ENCODE measurements at places on chromosomes 6 and 20.

DNA sequence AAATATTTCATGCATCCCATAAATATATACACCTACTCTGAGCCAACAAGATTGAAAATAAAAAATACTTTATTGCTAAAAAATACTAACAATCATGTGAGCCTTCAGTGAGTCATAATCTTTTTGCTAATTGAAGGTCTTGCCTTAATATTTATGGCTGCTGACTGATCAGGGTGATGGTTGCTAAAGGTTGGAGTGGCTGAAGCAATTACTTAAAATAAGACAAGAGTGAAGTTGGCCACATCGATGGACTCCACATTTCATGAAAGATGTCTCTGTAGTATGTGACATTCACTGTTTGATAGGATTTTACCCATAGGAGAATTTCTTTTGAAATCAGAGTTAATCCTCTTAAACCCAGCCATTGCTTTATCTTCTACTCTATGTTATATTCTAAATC, 11.1 kb downstream of the TRDN start:
- DNase-seq, result no peak

DNA sequence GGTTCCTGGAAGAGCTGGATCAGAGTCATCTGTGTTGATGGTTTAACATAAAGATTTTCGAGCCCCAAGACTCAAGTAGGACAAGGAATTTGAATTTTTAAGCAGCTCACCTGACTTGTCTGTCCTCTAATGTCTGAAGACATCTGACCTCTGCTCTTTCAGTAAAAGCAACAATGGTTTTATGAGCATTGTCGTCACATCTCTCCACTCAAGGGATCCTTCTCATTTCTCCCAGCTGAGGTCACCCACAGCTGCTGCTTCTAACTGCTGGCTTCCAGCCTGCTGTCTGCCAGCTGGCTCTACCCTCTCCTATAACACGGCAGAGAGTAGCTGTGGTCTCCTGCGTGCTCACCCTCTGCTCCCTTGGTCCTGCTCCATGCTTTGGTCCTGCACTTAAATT, 24.7 kb upstream of the HDAC2 start:
- peak; percentile 39 for DNase-seq

GRCh38 chr6:921400-921799, 228.5 kb upstream of the EXOC2 start:
- DNase-seq, result no peak

GRCh38 chr6:168550326-168550725, 109.3 kb downstream of the SMOC2 start:
- no peak for DNase-seq

GRCh38 chr6:101397199-101397598, 3.7 kb downstream of the GRIK2 start:
- peak; percentile 59 for DNase-seq

DNA sequence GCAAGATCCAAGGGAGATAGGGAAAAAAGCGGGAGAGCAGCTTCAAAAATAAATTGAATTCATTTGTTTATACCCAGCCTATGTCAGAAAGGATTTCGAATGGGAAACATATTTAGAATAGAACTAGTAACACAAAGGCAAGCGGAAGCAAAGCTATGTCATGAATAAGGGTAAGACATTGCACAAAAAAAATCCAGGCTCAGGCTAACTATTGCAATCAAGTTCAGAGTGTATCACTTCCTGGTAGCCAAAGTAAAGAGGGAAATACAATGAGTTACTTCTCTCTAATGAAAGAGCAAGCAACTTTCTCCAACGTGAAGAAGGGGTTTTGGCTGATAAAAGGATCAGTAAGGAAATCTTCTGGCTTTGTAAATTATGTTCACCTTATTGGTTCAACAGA, 212.8 kb downstream of the ZMYND8 start:
- no peak for DNase-seq

- DNase-seq, result no peak
These were observed 32.0 kb downstream of the DIDO1 start for GRCh38 chr20:62894261-62894660.

DNA sequence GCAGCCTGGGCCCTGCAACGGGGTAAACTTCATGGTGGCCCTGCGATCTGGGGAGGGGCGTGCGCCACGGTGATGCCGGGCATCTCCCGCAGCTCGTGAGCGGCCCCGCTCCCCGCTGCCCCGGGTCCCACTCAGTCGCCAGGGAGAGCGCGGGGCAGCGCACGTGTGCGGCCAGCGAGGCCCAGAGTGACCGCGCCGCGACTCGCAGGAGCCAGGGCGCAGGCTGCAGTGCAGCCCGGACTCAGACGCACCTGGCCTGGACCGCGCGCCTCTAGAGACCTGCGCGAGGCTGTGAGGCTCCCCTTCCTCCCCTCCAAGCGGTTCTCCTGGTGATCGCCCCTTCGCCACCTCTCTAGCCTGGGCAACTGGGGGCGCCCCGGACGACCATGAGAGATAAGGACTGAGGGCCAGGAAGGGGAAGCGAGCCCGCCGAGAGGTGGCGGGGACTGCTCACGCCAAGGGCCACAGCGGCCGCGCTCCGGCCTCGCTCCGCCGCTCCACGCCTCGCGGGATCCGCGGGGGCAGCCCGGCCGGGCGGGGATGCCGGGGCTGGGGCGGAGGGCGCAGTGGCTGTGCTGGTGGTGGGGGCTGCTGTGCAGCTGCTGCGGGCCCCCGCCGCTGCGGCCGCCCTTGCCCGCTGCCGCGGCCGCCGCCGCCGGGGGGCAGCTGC, 652 bp downstream of the BMP6 start:
- DNase-seq, result peak; percentile 23

- no peak for DNase-seq
These were observed 81.9 kb downstream of the ANKS1A start for GRCh38 chr6:34970957-34971356.

- peak; percentile 14 for DNase-seq
These were observed 1.4 kb downstream of the MAPK13 start for GRCh38 chr6:36131511-36132245.

DNA sequence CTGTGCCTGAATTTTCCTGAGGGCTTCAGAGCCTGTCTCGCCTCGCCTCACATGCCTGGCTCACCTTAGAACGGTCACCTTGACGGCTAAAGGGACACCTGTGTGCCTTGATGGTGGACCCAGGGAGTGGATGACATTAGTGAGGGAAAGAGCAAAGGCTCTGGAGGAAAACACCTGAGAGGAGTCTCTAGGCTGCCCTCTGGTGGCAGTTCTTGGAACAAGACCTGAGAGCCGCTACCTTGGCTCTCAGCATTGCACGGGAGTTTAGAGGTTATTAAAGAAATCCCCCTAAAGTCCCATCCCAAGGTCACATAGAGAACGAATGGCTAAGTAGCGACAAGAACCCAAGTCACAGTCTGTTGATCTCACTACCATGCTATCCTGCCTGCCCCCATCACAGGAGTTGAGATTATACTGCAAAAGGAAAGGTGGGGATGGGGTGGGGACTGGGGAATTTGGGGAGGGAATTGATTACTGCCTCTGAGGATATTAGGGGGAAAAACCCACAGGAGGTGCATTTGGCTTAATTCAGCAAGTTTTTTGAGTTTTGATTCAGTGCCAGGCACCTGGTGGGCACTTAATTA, 7.9 kb upstream of the CDSN start:
- DNase-seq, result peak; percentile 64

- peak; percentile 70 for DNase-seq
These were observed 38.7 kb downstream of the GNAS start for GRCh38 chr20:58891086-58891717.

- DNase-seq, result peak; percentile 74
These were observed 52.8 kb downstream of the MRPL14 start for GRCh38 chr6:44074439-44074812.

DNA sequence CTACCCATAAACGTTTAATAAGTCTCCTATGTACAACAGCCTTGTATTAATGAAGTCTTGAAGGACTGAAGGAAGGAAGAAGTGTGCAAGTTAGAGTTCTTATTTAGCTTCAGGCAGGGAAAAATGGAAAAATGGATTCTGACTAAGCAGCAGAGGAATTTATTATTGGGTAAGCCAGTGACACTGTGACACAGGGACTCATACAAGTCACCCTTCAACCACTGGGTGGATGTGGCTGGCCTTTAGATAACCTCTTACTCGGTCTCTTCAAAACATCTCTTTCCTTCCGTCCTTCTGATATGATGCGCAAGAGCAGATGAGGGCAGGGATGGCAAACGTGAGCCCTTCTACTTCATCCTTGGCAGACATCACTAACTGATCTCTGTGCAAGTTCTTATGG, 145.6 kb downstream of the DHX35 start:
- no peak for DNase-seq

GRCh38 chr6:15421945-15422733, 176.3 kb downstream of the JARID2 start:
- DNase-seq, result no peak

GRCh38 chr6:14804001-14804784, 441.7 kb upstream of the JARID2 start:
- peak; percentile 83 for DNase-seq

- DNase-seq, result no peak
These were observed 15.7 kb upstream of the EIF2S2 start for GRCh38 chr20:34127792-34128191.

DNA sequence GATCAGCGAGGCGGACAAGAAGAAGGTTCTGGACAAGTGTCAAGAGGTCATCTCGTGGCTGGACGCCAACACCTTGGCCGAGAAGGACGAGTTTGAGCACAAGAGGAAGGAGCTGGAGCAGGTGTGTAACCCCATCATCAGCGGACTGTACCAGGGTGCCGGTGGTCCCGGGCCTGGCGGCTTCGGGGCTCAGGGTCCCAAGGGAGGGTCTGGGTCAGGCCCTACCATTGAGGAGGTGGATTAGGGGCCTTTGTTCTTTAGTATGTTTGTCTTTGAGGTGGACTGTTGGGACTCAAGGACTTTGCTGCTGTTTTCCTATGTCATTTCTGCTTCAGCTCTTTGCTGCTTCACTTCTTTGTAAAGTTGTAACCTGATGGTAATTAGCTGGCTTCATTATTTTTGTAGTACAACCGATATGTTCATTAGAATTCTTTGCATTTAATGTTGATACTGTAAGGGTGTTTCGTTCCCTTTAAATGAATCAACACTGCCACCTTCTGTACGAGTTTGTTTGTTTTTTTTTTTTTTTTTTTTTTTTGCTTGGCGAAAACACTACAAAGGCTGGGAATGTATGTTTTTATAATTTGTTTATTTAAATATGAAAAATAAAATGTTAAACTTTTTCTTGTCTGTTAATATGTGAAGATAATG, 2.2 kb downstream of the HSPA1B start:
- peak; percentile 63 for DNase-seq

DNA sequence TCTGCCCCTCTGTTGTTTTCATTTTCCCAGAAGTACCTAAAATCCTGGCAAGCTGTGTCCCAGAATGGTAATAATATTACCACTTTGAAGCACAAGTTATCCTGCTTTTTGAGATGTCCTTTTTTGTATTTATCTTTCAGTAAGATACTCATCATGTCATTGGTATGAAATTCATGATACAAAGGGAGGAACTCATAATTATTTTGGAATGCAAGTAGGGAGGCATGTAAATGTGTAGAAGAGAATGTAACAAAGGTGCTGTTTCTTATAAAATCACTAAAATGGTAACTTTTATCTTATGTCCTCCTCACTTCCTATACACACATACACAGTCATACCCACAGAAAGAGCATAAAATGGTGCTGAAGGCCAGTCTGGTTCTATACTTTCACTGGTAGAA, 109.9 kb downstream of the CD2AP start:
- DNase-seq, result no peak

DNA sequence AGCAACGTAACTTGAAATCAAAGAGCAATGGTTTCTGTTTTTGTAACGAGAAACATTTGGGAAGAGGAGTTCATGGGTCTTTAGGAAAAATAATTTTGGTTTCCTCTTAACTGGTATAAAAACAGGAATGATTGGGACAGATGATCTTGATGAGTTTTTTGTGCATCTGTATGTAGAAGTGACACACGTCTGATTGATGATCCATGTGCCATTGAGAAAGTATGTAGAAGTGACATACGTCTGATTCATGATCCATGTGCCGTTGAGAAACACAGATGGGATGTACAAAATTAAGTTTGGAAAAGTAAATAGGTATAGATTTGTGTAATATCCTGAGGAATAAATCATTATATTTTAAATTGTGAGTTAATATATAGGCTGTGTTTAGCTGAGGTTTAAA, 2.1 kb downstream of the KIAA1586 start:
- DNase-seq, result peak; percentile 39
